ENCODE measurements at places on chromosomes 16 and 17. TPM values are rescaled to one million over a fixed set of nuclear protein-coding genes. Genes with fewer than 3 reads are reported as not detected.
A peak's percentile ranks its signal among the peaks of the same experiment; 100 is the strongest.

FBF1 gene
- 2.4 TPM for total RNA-seq

DNA sequence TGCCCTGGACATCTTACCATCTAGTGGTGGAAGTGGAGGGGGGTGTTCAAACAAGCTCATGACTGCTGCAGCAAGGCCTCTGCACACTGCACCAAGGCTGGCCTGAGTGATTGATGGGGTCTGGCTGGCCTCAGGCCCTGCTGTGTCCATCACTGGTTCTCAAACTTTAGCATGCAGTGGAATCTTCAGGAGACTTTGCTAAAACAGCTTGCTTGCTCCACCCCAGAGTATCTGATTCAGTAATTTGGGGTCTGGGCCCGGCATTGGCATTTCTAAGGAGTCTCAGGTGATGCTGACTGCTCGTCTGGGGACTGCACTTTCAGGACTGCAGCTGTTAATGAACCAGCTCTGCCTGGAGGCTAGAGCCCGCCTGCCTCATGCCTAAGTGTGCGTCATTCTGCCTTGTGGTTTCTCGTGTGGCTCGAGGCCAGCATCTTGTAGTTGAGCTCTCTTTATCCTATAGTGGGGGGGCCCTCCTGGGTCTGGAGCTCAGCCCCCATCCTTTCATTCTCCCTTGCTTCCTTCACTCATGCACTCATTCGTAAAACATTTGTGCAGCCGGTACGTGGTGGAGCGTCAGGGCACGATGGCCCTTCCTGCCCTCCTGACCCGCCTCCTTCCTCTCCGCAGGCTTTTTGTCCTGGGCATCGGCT, 4.1 kb downstream of the MGAT5B start:
- no peak overlapping the region for H3K27ac ChIP-seq
- H3K36me3 ChIP-seq: no peaks in the 10 kb centered on the region
- no peak for DNase-seq
- no peaks in the 10 kb centered on the region for H3K4me1 ChIP-seq

- no peaks in the 10 kb centered on the region for H3K27me3 ChIP-seq
- peak overlapping the region; percentile 4 for H3K4me3 ChIP-seq
- no peaks in the 10 kb centered on the region for H3K4me1 ChIP-seq
- H3K36me3 ChIP-seq: no peaks in the 10 kb centered on the region
Observed at GRCh38 chr17:1762233-1762900, 507 bp downstream of the SERPINF1 start.

- H3K36me3 ChIP-seq: no peaks in the 10 kb centered on the region
- H3K27me3 ChIP-seq: no peaks in the 10 kb centered on the region
Observed at GRCh38 chr17:17466511-17466910, 10.3 kb upstream of the MED9 start.

DNA sequence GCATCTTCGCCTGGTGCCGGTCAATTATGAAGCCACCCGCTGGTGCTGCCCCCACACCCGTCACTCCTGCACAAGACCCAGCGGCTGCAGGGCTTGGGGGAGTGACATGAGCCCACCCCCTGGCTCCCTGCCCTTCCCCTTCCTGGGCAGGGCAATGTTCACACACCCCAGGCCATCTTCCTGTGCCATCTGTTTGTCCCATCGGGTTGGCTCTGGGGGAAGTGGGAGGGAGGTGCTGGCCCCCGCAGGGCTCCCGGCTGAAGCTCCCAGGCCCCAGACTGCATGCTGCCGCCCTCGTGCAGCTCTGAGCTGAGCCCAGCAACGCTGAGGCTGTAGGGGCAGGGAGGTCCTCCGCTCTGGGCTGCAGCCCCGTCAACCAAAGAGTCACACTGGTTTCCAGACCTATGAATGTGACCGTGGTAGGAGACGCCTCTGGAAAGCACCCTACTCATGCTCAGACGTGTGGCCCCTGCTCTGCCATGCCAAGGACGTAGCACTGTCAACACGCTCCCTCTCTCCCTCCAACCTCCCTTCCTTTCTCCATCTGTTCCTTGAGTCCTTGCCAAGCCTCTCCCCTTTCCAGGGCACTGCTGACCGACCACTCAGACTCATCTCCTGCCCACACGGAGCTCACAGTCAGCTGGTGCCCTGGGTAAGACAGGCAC, 140.4 kb downstream of the ENGASE start:
- H3K27me3 ChIP-seq: no peaks in the 10 kb centered on the region
- H3K27ac ChIP-seq: no peak overlapping the region
- no peaks in the 10 kb centered on the region for H3K36me3 ChIP-seq
- H3K4me3 ChIP-seq: no peak overlapping the region
- no peak for DNase-seq
- H3K4me1 ChIP-seq: no peaks in the 10 kb centered on the region

DNA sequence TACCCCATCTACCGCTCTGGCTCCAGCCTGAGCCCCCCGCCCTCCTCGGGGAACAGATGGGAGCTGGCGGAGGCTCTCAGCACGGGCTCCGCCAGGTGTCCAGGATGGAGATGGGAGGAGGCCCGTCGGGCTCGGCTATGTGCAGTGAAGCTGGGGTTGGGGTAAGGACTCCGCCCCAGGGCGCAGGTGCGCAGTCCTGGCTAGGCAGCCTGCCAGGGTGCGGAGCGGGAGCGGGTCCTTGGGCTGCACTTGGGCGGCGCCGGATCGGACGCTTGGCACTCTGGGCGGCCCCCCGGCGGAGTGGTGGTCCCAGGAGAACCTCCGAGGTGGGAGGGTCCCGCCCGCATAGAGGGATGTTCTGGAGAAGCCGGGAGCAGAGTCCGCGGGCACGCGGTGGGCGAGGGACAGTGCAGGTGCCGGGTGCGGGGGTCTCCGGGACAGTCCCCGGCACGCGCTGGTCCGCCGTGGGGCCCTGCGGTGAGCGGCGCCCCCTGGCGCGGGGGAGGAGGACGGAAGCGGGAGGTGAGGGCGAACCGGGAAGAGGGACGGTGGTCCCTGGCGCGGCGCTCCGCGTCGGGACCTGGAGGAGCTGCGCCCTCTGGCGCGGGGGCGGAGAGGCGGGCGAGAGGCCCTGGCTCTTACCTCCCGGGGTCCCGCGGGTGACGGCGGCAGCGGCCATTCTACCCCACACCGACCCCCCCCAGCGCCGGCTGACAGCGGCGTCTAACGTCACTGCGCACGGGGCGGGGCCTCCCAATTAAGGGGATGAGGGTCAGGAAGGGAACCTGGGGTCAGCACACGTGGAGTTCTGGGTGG, at the start of gene CAMTA2:
CAMTA2 (minus strand) TSS at position 725 of the 816 bp plus-strand sequence. CDS start 1,453 bp downstream, outside the sequence.
- H3K4me3 ChIP-seq: peak within 1 kb of the TSS; percentile 83
- peak; percentile 90 for DNase-seq
- H3K36me3 ChIP-seq: peaks cover 6% of the 10 kb centered on the region
- H3K27ac ChIP-seq: peak within 1 kb of the TSS; percentile 82
- peaks cover 4% of the 10 kb centered on the region for H3K4me1 ChIP-seq

DNA sequence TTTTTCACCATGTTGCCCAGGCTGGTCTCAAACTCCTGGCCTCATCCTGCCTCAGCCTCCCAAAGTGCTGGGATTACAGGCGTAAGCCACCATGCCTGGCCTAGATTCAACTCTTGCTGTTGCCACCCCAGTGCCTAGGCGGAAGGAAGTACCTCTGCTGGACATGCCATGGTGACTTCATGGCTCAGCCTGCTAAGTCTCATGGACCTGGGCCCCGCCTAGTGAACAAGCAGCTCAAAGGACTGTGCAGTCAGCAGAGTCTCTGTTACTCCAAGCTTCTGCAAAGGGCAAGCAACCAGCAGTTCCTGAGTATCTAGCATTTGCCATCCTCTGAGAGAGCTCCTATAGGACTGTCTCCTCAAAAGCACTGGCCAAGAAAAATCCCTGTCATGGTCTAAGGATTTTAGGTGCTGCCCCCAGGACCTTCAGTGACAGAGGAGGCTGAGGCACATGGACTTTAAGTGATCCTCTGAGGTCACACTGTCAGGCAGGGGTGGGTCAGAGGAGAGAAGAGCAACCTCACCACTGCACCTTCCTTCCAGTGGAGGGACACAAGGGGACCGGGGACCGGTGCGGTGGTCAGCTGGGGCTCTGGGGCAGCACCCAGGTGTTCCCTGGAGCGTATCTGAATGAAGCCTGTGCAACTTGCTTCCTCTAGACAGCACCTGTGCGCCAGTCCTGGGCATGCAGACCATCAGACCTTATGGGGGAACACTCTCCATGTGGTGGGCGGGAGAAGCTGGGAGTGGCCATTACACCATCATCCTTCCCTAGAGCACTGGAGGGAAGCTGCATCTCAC, 71.3 kb downstream of the IL21R start:
- no peaks in the 10 kb centered on the region for H3K27me3 ChIP-seq
- DNase-seq: peak; percentile 39
- peaks cover 9% of the 10 kb centered on the region for H3K36me3 ChIP-seq

DNA sequence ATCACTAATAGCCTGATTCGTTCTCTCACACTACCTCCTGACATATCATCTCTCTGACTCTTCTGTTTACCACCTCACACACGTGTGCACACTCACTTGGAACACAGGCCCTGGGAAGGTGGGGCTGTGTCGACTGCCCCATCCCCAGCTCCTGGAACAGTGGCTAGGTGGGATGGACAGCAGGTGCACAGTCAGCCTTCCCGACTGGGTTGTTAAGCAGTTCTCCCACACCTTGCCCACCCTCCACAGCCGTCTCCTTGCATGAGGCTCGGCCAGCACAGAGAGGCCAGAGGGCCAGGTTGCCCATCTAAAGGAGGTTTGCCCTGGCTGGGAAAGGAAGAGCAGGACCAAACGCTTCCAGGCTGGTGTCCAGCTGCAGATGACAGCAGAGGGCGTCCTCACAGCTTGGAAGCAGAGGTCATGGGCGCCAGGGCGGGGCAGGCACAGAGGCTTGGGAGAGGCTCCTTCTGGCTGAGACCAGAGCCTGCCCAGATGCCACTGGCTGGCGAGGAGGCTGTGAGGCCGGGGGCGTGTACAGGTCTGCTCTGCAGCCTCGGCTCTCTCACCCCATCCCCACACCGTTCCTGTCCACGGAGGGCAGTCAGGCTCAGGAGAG, 92.8 kb downstream of the AMFR start:
- no peak for DNase-seq
- H3K27ac ChIP-seq: no peak overlapping the region
- H3K36me3 ChIP-seq: no peaks in the 10 kb centered on the region
- H3K27me3 ChIP-seq: no peaks in the 10 kb centered on the region

CCL11 gene
- not detected for total RNA-seq

DNA sequence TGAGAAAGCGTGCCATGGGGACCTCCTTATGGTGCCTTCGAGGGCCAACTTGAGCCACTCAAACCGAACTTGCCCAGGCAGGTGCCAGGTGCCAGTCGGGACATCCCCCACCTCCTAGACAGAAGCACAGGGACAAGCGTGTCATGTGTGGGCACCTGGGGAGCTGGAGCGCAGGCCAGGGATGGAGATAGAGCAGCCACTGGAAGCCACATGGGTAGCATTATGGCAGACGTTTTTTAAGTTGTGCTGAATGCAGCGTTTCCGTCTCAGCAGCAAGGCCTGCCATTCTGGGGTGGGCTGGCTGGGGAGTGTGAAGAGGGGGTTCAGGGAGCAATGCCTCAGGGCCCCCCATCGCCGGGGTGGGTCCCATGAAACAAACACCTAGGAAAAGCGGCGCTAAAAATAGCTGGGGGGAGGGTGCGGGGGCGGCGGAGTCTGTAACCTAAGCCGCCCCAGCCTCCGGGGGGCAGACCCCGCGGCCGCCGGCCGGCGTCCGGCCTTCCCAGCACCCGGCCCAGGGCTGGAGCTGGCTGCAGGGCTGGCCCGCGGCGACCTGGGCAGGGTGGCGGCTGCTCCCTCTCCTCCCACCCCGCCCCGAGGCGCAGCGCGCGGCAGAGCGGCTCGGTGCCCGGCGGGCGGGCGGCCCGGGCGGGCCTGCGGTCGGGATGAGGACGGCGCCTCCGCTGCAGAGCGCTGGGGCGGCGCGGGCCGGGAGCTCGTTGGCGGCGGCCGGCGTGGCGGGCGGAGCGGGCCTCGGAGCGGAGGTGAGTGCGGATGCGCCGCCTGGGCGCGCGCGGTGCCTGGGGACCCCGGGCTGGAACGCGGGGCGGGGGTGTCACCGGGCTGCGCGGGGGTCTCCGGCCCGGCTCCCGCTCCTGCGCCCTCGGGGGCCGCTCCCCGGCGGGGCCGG, at the start of gene ZNF469:
ZNF469 (plus strand) TSS at position 469 of the 910 bp plus-strand sequence. CDS start 44,512 bp downstream, outside the sequence.
- H3K36me3 ChIP-seq: no peaks in the 10 kb centered on the region
- H3K27ac ChIP-seq: no peak within 1 kb of the TSS
- DNase-seq: no peak
- H3K4me3 ChIP-seq: peak within 1 kb of the TSS; percentile 30
- no peaks in the 10 kb centered on the region for H3K4me1 ChIP-seq
- H3K27me3 ChIP-seq: no peaks in the 10 kb centered on the region

GRCh38 chr16:57999366-57999970, 1.0 kb downstream of the ZNF319 start:
- H3K4me1 ChIP-seq: peaks cover under 1% of the 10 kb centered on the region
- no peak for DNase-seq
- H3K36me3 ChIP-seq: peaks cover 22% of the 10 kb centered on the region
- H3K27ac ChIP-seq: peak overlapping the region; percentile 78

GRCh38 chr16:30523768-30524574, 2.4 kb downstream of the ZNF768 start:
- no peak overlapping the region for H3K27ac ChIP-seq
- no peak for DNase-seq
- H3K4me3 ChIP-seq: no peak overlapping the region
- peaks cover 7% of the 10 kb centered on the region for H3K4me1 ChIP-seq
- H3K27me3 ChIP-seq: no peaks in the 10 kb centered on the region

SGCA gene
- 1.1 TPM for total RNA-seq

KAT2A gene
- 21.2 TPM for total RNA-seq

DNA sequence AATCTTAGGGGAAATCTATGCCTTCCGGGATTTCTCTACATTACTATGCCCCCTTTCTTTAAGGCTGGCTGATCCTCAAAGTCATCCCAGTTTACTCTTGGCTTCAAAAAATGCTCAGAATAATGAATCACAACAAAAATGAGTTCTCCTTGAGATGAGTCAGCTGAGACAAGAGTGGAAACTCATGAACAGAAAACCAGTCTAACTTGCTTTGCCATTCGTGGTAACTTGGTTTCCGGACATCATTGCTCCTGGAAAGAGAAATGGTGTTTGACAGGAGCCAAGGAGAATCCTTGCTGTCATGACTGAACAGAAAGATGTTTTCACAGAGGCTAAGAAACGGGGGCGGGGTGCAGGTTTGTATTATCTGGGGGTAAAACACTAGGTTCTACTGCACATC, 435.6 kb upstream of the DYNLRB2 start:
- H3K4me3 ChIP-seq: no peak overlapping the region
- H3K4me1 ChIP-seq: no peaks in the 10 kb centered on the region
- H3K36me3 ChIP-seq: no peaks in the 10 kb centered on the region
- H3K27ac ChIP-seq: no peak overlapping the region
- DNase-seq: no peak

DNA sequence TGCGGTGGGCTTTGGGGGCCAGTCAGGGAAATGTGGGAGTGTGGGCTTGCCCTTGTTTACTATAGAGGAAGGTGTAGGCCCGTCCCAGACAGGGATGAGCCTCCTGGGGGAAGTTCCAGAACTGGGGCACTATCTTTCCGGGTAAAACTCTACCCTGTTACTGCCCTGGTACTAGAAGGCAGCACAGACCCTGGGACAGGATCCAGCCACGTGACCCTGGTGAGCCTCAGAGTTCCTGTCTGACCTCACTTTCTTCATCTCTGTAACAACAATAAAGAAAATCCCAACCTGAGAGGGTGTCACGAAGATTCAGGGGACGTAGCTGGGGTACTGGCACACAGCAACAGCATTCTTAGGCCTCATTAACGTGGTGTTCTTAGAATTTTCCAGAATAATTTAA, 239.6 kb upstream of the FOXF1 start:
- no peaks in the 10 kb centered on the region for H3K27me3 ChIP-seq
- DNase-seq: no peak
- H3K4me3 ChIP-seq: no peak overlapping the region
- no peaks in the 10 kb centered on the region for H3K36me3 ChIP-seq

LPO gene
- not detected for total RNA-seq

Data from pancreas (tissue), 10 donors.